Stimulated activated CD4-positive, alpha-beta T cell treated with anti-CD3 and anti-CD28 coated beads, TNF-alpha, amount 100 ng/mL, for 1 hour (primary cell): ENCODE measurements at places on chromosomes 4 and X.

DNA sequence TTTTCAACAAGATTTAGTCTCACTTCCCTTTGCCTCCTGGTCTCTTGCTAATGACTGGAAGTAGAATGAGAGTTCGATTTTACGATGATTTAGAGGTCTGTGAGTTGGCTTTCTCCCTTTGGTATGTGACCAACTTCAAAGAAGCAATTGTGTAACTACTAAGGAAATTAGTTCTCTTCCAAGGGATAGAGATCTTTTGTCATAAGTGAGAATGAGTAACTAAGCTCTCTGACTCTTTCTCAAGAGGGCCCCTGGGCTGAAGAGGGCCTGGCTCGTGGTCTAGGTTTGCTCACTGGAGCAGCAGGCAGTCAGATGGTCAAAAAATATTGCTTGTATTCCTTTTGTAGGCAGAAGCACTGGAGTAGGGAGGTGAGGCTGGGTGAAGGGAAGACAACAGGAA, 176.3 kb downstream of the ENOX2 start:
- DNase-seq: no peak

DNA sequence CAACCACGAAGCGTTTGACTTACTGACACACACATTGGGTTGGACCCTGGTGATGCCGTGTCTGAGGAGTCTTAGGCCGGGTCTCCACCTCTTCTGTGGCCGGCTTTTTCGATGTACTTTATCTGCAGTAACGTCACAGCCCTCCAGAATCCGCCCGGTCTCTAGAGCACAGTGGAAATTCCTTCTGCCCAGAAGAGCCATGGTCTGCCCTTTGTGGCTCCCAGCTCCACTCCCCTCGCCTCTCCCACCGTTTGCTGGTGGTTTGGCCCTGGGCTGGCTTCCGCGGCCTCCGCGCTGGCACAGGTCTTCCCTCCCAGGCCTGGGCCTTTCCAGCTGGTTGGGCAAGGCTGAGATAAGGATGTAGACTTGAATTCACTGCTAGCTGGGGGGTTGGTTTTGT, 4.3 kb downstream of the MAEA start:
- DNase-seq: no peak

GRCh38 chrX:39309721-39310152, 508.5 kb downstream of the MID1IP1 start:
- no peak for DNase-seq

DNA sequence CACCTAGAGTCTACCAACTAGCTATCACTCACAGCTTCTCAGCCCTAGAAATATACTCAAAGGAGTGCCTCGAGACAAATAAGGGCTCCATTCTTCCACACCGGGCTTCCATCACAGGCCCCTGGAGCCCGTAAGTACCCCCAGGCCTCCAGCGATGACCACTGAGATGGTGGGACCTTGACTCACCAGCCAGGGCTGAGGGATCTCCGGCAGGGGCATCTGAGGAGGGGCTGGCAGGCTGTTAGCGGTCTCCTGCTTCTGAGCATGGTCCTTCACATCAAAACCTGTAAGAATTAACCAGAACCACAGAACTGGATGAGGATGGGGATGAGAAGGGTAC, 71.3 kb downstream of the AFAP1 start:
- DNase-seq: no peak

DNA sequence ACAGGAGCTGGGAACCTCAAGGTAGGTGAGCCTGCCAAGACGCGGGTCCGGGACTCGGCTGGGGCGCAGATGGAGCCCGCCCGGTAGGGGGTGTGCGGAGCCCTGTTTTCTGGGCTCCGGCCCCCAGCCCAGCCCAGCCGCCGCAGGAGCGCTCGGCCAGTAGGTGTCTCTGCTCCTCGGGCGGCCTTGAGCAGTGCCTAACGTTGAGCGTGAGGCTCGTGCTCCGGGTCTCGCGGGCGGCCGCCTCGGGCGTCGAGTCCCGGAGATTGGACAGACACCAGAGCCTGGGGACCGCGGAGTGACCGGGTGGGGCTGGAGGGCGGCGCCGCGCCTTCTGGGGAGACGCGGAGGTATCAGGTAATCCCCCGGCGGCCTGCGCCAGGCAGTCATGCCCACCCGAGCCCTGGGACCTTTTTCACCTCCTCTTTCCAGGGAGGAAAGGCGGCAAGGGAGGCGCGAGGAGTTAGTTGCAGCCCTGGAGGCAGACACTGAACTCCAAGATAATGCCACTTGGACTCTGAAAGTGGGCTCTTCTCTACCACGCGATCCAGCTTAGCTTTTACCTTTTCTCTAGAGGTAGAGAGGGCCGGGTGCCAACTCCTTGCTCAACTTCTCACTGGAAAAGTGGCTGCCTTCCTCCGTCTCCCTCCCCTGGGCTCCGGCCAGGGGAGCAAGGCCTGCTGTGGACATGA, 14.5 kb upstream of the FGG start:
- peak; percentile 4 for DNase-seq

GRCh38 chr4:52904421-52904820, 42.3 kb downstream of the RASL11B start:
- DNase-seq: no peak

DNA sequence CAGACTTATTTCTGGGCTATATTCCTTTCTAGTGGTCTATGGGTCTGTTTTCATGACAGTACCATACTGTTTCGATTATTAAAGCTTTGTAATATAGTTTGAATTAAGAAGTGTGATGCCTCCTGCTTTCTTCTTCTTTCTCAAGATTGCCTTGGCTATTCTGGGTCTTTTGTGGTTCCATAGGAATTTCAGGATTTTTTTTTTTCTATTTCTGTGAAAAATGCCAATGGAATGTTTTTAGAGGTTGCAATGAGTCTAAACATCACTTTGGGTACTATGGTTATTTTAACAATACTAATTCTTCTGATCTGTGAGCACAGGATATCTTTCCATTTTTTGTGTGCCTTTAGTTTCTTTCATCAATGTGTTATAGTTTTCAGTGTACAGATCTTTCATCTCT, 204.3 kb upstream of the HCCS start:
- no peak for DNase-seq

DNA sequence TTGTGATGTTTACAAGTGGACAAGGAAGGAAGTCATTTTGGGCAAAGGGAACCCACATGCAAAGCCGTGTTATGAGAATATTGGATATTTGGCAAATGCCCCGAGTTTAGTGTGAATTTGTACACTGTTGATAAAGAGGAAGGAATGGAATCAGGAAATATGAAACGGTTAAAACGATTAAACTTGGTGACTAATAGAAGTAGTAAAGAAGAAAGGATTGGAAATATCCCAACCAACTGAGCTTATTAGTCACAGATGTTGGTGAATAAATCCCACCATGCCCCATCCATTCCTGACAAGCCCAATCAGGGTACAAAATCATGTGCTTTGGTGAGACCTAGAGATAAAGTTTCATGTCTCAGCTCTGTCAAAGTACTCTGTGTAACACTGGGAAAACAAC, 22.0 kb downstream of the ARHGAP24 start:
- DNase-seq: no peak

DNA sequence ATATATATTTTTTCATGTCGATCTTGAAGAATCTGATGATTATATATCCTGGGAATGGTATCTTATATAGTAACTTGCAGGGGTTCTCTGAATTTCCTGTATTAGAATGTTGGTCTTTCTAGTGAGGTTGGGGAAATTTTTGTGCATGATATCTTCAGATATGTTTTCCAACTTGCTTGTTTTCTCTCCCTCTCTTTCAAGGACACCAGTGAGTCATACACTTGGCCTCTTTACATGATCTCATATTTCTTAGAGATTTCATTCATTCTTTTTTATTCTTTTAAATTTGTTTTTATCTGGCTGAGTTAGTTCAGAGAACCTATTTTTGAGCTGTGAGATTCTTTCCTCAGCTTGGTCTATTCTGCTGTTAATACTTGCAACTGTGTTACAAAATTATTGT, 27.2 kb upstream of the C4orf17 start:
- DNase-seq: no peak

DNA sequence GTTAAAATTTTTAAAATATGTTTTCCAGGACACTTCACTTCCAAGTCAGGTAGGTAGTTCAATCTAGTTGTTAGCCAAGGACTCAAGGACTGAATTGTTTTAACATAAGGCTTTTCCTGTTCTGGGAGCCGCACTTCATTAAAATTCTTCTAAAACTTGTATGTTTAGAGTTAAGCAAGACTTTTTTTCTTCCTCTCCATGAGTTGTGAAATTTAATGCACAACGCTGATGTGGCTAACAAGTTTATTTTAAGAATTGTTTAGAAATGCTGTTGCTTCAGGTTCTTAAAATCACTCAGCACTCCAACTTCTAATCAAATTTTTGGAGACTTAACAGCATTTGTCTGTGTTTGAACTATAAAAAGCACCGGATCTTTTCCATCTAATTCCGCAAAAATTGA, 49.7 kb downstream of the XIAP start:
- DNase-seq: no peak

GRCh38 chrX:107025545-107025944, 25.5 kb upstream of the MORC4 start:
- no peak for DNase-seq

DNA sequence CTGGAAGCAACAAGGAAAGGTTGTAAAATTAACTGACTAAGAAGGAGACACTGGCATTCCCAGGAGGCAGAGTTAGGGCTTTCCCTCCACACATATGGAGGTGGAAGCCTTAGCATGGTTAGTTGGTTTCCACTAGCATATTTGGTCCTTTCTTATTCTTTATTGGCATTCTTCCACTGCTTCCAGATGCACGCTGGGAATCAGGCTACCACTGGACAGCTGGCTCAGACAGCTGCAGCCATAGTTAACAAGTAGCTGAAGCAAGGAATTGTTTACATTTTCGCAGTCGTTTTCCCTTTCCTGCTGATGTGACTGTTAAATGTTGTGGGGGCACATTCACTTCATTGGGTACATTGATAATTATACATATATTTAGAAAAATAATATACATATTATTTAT, 169.2 kb downstream of the GRIA2 start:
- DNase-seq: no peak

- no peak for DNase-seq
Measured at GRCh38 chr4:102451266-102451665, 49.9 kb upstream of the NFKB1 start.

- no peak for DNase-seq
Measured at GRCh38 chr4:40822420-40823166, 72.8 kb downstream of the NSUN7 start.

- no peak for DNase-seq
Measured at GRCh38 chr4:113209652-113210320, 160.3 kb downstream of the ANK2 start.

DNA sequence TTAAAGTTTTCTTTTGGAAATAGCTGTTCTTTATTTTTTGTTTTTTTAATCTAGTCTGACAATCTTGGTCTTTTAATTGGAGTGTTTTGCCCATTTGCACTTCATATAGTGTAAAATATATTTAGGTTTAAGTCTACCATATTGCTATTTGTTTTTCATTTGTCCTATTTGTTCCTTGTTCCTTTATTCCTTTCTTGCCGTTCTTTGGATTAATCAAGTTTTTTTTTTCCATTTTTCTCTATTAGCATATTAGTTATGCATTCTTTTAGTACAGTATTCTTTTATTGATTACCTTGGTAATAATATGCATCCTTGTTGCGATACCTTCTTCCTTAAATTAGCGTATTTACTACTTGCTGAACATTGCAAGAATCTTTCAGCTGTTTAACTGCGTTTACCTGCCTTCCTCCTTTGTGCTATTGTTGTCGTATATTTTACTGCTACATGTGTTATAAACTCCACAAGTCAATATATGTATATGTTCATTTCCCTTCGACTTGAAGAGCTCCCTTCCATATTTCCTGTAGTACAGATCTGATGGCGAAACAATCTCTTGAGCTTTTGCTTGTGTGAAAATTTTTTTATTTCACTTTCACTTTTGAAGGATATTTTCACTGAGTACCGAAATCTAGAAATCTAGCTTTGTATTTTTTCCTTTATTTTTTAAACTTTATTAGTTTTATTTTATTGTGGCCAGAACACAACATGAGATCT, 23.9 kb upstream of the RNF212 start:
- no peak for DNase-seq

GRCh38 chrX:141467442-141467841, 117.1 kb downstream of the SPANXA1 start:
- DNase-seq: no peak

GRCh38 chrX:87392369-87392768, 125.2 kb upstream of the KLHL4 start:
- DNase-seq: no peak

DNA sequence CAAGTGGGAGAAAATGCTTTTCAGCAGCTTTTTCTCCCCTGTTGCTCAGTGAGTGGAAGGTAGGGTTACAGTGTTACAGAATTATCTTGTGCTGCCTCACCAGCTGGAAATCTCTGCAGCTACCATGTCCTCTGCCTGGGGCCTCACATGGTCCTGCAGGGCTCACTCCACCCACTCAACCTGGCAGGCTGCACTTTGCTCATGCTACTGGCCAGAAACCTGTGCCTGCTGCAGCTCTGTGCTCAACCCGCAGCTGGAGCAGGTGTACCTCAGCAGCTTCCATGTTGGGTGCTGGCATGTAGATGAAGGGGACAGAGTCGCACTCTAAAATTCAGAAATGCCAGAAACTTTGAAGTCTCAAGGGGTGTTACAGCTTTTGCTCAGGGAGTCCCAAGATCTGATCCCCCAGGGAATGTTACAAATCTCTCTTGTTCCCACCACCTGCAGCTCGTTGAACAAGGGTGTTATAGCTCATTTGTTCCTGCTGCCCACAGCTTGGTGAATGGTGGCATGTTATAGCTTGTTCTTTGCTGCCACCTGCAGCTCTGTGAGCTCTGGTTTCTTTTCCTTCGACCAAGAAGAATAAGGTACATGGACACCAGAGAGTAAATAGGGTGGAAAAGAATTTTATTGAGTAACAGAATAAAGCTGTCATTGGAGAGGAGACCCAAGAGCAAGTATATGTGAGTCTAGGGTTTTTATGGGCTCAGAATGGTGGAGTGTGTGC, 845.8 kb downstream of the TECRL start:
- DNase-seq: no peak

DNA sequence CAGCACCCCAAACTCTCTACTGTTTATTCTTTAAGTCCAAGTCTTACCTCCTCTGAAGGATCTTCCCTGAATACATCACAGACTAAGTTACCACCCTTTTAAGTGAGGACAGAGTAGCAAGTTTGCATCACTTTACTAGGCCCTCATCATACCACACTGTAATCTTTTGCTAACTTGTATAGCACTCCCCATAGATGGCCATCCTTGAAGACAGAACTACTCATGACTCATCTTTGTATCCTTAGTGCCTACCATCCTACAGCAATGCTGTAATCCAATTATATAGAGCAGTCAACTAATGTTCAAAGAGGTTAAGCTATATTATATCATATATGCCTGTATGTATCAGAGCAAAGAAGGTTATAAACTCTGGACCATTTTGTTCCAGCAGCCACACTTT, 101.4 kb downstream of the ADAMTS3 start:
- no peak for DNase-seq

DNA sequence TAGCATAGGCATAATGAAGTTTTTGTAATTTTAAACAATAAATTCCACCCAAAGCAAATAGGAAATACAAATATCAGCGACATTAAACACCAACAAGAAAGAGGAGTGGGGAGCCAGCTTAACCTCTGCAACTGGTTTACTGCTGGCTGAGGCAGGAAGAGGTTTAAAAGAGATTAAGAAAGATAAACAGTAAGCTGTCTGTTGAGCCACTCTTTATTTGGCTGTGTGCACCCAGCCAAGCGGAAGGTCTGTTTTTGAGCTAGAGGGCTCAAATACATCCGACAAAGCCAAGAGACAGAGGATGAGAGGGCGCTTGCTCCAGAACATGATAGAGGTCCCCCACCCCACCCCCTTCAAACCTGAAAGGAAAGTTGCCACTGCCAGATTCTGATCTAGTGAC, 191.4 kb downstream of the MGST2 start:
- no peak for DNase-seq

- no peak for DNase-seq
Measured at GRCh38 chr4:148443512-148444295, 1.5 kb upstream of the NR3C2 start.
